ENCODE measurements at places on chromosomes 1 and 21.

- no peak for DNase-seq
Measured at GRCh38 chr1:115495625-115496024, 146.1 kb upstream of the VANGL1 start.

DNA sequence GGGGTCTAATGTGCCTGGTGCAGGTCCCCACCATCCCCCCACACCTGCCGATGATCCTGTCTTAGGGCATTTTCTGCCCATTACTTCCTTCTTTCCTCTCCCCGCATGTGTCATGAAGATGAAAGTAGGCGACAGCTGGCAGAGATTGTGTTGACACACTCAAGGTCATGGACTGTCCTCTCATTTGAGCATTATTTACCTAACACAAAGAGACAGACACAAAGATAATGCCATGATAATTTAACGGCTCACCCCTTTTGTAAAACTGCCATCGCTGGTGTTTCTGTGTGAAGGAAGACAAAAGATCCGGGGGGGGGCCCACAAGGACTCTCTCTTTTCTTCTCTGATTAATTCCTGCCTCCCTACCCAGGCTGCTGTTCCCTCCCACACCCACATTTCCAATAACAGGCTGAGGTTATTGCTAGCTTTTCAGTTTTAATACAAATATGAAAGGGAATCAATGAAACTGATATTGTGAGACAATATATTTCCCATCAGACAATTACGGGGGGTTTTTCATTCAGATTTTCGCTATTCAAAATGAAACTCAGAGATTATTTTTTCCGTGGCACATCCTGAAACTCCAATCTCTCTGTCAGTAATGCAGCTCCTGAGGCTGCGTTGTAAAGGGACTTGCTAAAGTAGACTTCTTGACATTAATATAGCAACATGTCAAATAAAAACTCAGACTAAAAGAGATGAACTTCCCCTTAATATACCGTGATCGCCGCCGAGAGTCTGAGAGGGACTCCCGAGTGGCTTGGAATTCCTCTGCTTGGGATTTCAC, 561.1 kb downstream of the NPHP4 start:
- DNase-seq: no peak

GRCh38 chr1:57799490-57800115, 375.7 kb upstream of the DAB1 start:
- DNase-seq: no peak

- DNase-seq: no peak
Measured at GRCh38 chr1:154720328-154721297, 112.6 kb upstream of the ADAR start.

DNA sequence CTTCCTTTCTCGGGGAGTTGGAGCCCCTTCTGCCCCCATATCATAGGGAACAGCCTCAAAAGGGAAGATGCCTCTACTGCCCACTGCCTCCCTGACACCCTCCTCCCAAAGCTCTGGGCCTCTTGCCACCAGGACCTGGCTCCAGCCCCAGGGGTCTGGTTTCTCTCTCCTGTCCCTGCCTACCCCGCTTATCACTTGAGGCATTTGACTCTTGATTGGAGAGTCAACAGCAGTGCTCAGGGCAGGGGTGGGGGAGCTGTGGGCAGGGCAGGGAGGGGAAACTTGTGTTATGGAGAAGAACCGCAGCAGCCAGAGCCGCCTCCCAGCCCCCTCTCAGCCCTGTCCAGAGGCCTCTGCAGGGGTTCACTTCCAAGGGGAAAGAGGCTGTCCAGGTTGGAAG, 573 bp downstream of the TRIM63 start:
- no peak for DNase-seq

GRCh38 chr1:228161362-228161761, 4.2 kb upstream of the IBA57 start:
- no peak for DNase-seq

GRCh38 chr1:153588482-153588881, 22.8 kb upstream of the S100A2 start:
- DNase-seq: no peak

GRCh38 chr1:205150651-205151428, 29.1 kb upstream of the RBBP5 start:
- no peak for DNase-seq

- no peak for DNase-seq
Measured at GRCh38 chr1:171286032-171286705, 27.8 kb upstream of the FMO4 start.

- no peak for DNase-seq
Measured at GRCh38 chr1:188895611-188896010, 1582.1 kb downstream of the BRINP3 start.

DNA sequence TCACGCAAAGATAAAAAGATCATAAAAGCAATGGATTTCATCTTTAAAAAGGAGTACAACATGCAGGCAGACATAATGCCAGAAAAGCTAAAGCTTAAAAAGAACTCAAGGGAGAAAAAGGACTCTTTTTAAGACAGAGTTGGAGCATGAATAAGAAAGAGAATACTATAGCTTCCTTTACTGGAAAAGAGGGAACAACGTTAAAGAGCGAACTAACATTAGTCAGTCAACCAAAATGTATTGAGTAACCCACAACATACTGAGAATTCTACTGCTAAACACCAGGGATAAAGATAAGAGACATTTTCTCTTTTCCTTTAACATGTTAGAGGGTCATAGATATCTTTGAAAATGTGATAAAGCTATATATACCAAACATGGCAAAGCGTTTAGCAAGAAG, 182.0 kb downstream of the DUSP10 start:
- DNase-seq: no peak

DNA sequence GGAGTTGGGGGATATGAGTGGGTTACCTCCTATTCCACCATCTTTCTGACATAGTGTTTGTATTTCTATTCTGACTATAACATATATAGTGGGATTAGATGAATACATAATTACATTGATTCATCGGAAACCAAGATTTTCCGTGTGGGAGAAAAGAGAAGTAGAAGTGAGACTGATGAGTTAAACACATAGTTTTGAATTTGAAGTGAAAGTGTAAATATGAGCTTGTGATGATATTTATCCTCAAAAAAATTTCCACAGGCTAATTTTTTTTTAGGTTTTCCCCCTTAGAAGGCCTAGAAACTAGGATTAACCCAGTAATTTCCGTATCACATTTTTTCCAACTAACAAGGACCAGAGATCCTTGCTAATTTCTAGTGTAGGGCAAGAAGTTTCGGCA, 6.9 kb downstream of the CD1B start:
- DNase-seq: no peak

DNA sequence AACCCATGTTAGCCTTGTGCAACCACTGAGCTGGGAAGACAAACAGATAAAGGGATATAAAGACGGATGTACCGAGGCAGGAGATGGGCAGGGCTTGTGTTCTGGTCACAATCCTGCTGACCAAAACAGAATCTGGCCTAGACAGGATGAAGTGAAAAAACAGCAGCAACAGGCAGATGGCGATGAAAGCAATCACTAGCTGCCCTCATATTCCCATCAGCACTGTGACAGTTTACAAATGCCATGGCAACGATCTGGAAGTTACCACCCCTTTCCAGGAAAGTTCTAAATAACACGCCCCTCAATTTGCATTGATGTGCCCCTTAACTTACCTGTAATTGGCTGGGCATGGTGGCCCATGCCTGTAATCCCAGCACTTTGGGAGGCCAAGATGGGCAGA, 40.6 kb upstream of the CD46 start:
- no peak for DNase-seq

- DNase-seq: no peak
Measured at GRCh38 chr21:32350981-32351380, 41.8 kb downstream of the URB1 start.

DNA sequence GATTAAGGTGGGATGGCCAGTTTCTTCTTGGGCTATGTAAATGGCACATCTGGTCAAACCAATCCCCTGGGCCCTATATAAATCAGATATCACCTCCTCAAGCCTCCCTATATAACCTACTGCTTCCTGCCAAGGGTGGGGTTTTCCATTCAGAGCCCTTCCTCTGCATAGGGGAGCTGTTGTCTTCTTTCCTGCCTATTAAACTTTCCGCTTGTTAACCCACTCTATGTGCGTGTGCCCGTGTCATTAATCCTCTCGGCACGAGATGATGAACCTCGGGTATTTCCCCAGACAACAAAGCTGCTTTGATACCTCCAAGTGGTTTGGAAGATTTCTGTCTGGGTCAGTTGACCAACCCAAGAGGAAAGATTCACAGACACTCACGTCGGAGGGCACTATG, 19.3 kb upstream of the SERTAD4 start:
- no peak for DNase-seq

GRCh38 chr1:24695202-24695974, 49.9 kb upstream of the CLIC4 start:
- DNase-seq: no peak

GRCh38 chr1:10735563-10736305, 60.7 kb downstream of the CASZ1 start:
- no peak for DNase-seq

DNA sequence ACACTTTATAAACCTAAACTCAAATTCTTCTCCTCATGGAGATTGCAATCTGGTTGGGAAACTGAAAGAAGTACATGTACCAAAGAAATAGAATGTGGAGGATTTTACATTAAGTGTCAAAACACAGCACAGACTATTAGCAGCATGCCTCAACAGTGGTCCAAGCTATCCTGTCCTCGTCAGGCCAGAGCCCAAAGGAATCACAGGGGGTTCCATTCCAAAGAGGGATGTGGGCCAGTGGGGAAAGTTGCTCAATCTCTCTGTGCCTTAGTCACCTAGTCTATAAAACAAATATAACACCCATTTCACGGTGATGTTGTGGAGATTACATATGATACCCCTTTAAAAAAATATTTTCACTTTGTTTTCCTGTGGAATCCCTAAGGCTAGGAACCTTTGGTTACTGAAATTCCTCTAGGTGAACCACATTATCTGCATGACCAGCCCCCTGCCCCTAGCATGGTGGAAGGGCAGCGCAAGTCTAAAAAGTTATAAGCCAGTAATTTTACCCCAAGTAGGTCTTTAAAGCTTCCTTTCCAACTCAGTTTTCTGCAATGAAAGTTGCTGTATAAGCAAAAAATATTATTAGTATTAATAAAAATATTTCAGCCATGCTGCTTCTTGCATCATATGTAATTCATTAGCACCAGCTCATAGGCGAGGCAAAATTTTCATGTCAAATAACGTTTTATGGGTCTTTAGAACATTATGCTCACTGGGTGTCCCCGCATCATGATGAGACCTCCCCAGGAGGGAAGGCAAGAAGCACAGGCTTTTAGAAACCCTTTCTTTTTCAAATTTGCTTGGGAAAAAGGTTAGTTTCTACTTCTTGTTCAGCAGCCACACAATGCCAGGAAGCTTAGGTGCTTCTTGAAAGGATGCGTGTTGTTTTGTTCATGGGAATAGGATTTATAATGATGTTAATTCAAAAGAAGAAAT, 548.8 kb upstream of the PKN2 start:
- no peak for DNase-seq

DNA sequence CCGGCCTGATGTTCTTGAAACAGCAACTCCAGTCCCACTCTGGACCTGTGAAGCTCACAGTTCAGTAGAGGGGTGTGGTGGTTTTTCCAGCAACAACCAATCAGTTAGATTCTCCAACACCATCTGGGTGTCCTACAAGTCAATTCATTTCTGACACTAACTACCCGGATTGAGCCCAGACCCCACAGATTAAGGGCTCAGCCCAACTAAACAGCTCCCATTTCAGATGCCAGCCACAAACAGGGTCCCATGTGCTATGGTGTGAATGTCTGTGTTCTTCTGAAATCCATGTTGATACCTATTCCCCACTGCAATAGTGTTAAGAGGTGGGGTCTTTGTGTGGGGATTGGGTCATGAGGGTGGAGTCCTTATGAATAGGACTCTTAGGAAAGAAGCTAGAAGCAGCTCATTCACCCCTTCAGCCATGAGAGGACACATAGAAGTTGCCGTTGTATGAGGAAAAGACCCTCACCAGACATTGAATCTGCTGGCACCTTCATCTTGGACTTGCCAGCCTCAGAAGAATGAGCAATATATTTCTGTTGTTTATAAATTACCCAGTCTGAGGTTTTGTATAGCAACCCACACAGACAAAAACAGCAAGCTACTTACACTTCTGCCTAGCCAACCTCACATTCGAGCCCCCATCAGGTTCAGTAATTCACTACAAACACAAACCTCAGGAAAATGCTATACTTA, 53.6 kb downstream of the IRF2BP2 start:
- no peak for DNase-seq

DNA sequence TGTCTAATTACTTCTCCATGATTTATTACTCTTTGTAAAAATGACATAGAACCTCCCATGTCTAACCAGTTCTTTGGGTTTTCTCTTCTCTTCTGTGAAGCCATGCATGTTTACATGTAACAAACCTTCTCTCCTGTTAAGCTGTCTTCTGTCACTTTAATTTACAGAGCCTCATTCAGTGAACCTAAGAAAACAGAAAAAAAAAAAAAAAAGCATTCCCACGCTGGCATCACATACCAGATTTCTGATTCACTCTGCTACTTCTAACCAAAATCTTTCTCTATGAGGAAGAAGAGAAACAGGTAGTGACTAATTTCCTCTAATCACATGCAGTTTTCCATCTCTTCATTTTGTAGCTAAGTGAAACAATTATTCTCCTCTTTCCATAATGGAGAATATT, 141.4 kb upstream of the CXADR start:
- DNase-seq: no peak

- DNase-seq: no peak
Measured at GRCh38 chr1:35210321-35211119, 17.6 kb upstream of the SFPQ start.

DNA sequence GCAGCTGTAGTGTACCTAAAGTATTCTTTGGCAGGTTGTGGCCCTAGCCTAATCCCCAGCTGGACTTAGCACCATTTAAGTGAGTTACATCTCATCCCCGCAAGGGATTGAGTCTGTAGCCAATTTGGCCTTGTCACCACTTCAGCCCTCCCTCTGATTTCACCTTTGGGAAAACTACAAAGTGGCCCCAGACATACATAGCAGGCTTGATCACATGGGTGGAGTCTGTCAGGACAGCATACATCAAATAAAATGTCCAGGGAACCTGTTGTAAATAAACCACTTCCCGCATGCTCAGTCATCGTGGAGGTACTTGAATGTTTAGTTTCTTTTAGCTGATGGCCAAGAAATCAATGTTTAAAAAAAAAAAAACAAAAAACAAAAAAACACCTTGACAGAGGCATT, 142.5 kb downstream of the DHRS3 start:
- DNase-seq: no peak

DNA sequence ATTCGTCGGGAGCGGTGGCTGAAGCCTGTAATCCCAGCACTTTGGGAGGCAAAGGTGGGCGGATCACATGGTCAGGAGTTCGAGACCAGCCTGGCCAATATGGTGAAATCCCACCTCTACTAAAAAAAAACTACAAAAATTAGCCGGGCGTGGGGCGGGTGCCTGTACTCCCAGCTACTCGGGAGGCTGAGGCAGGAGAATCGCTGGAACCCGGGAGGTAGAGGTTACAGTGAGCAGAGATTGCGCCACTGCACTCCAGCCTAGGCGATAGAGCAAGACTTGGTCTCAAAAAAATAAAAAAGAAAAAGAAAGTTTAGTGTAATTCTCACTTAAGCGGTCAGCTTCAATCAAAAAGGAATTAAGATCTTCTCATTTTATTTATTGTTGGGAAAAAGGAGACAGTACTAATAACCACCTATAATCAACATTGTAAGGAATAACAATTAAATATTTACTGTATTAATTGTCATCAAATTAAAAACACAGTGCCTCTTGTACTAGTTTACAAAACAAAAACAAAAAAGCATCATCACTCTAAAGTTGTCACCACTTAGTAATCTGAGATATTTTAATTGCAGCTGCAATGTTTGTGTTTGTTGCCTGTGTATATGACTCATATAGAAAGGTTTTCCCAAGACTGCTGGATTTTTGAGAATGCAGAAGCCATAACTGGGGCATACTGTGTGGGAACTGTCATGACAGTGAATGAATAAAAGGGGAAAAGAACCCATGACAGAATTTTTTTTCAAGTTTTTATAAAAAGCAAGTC, 3.7 kb downstream of the FBXO42 start:
- DNase-seq: no peak

GRCh38 chr1:6833804-6834203, 48.5 kb downstream of the CAMTA1 start:
- DNase-seq: no peak

Measured in head of caudate nucleus (tissue), 42 donors.